ENCODE measurements at places on chromosomes 1 and 21.

GRCh38 chr1:162014202-162014601 is 9.5 kb downstream of the OLFML2B start:
- no peak for DNase-seq

GRCh38 chr1:32928715-32929114 is 27.5 kb upstream of the TMEM54 start:
- no peak for DNase-seq

DNA sequence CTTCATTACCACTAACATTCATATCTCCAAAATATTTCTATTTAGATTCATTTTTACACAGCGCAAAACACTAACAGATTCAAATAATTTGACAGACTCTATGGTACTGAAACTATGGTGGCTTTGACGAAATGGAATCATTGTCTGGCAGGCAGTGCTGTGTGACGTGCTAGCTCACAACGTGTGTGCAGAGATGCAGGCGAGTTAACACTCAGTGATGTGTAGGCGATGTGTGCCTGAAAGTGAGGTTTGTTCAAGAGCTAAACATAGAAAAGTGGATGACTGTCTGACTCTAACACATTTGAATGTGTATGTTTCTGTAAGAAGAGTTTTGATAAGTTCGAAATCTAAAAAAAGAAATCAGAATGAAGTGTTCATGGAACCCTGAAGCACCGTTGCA is 97.7 kb downstream of the RYR2 start:
- DNase-seq: no peak

GRCh38 chr1:67766141-67766978 is 66.9 kb downstream of the GNG12 start:
- DNase-seq: peak; percentile 4

GRCh38 chr1:242426271-242426905 is 98.1 kb downstream of the PLD5 start:
- DNase-seq: no peak

DNA sequence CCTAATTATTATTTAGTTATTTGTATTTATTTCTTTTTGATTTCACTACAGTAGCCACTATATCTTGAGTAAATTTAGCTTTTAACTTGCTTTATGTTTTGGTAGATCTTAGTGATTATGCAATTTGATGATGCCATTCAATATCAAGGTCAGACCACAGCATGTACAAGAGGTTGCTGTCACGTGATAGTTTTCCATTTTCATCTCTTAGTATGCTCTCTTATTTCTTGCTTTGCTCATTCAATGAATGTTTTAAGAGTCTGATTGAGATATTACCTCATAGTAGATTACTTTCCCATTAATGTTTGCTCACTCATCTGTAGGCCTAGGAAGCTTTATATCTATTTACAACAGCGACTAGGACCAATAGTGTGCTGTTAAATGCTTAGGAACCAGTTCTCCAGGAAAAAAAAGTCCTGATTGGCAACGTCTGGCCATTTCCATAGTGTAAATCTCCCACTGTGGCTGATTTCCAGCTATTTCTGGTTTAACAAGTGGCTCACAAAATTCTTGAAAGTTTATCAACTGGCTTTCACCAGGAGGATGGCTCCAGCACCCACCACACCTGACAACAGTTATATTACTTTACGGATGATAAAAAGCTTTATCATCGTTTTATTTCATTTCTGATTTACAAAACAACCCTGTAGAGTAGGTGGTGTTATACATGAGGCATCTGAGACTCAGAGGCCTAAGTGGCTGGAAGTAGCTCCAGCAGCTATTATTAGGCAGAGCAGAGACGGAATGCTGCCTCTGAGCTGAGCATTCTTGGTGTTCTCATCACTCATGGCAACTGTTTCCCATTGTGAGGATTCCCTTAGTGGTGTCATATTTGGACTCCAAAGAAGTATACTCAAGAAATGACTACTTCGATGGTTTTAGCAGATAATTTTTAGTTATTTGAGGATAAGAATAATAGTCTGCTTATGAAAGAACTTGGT is 235.2 kb downstream of the DISC1 start:
- DNase-seq: no peak

- DNase-seq: no peak
These were observed 75.4 kb downstream of the RUNX1 start for GRCh38 chr21:34973685-34974084.

GRCh38 chr1:153333902-153334301 is 14.7 kb downstream of the PGLYRP4 start:
- DNase-seq: no peak

DNA sequence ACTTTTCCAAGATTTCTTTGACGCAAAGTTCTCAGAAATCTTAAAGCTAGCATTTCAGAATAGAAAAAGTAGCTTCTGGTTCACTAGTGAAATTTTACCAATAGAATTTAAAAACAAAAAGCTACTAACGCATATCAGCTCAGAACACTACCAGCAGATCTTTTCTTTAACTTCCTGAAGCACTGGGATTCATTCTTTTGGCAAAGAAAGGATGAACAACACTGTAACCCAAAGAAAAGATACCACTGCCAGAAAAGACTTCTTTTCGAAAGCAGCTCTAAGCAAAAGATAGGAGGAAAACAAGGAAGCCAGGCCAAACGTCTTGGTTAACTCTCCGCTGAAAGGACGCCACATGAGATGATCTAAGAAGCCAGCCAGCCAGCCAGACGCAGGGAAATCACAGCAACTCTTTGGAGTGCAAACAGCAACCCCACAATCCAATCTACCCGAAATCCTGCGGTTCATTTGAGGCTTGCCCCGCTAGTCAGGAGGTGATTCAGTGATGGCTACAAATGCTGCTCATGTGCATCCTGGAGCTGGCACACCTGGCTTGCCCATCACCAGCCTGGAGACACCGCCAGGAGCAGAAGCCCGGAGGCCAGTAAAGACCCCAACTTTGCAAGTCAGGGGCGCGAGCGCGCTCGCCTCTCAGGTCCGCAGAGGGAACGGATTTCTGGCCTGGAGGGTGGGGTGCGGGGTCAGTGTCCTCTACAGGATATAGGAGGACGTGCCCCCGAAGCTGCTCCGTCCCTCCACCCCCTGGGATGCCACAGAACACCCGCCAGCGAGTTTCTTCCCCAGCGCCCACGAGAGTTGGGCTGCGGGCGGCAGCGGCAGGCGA is 812 bp downstream of the NBPF1 start:
- peak; percentile 68 for DNase-seq

GRCh38 chr1:21090463-21090862 is 86.2 kb downstream of the EIF4G3 start:
- DNase-seq: no peak

- DNase-seq: no peak
These were observed 28.4 kb upstream of the CD84 start for GRCh38 chr1:160607672-160608032.

GRCh38 chr21:34970167-34970500 is 79.0 kb downstream of the RUNX1 start:
- DNase-seq: no peak

DNA sequence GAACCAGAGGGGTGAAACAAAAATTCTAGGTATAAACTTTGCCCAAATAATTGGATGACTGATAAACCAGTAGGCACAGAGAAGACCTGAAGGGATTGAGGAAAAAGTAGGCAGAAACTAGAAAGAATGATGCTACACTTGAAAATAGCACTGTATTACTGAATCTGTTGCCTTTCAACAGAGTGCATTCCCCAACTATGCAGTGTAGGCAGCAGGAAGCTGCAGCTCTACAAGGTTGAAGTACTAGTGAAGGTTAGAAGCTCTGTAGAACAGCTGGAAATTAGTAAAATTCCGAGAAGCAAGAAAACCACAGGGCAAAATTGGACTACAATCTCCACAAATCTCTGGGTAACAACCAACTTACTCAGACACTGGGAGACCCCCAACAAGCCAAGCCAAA is 27.4 kb downstream of the ZNF644 start:
- DNase-seq: no peak

DNA sequence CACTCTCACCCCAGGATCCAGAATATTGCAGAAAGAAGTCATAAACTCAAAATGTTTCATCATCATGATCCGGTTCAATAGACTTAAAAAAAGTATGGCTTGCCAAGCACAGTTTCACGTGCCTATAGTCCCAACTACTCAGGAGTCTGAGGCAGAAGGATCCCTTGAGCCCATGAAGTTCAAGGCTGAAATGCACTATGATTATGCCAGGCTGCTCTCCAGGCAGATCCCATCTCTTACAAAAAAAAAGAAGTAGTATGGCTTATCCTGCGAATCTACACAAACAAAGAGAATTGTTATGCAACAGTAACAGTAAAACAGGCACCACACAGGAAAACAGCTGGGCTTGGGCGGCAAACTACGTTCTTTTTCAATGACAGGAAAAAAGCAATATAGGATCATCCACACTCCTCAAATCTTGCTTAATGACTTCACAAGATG is 76.2 kb downstream of the EIF4G3 start:
- no peak for DNase-seq

GRCh38 chr1:3618881-3619671 is 5.7 kb upstream of the TPRG1L start:
- DNase-seq: peak; percentile 84

DNA sequence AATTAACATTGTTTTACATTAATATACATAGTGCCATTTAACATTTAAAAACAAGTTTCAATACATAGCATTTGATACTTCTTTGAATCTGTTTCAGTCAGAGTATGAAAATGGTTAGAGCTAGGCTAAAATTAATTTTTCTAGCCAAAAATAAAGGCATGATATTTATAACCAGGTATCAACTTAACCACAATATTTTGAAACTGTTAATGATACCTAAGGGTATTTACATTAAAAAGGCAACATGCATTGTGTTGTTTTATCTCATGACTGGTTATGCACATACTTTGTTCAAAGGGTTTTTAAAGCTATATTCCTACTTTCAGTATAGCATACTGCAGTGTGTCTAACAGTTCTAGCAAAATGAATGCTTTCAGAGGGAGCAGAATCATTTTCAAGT is 130.0 kb downstream of the HS2ST1 start:
- DNase-seq: no peak

- peak; percentile 71 for DNase-seq
These were observed 38.6 kb upstream of the GPR137B start for GRCh38 chr1:236103646-236104218.

DNA sequence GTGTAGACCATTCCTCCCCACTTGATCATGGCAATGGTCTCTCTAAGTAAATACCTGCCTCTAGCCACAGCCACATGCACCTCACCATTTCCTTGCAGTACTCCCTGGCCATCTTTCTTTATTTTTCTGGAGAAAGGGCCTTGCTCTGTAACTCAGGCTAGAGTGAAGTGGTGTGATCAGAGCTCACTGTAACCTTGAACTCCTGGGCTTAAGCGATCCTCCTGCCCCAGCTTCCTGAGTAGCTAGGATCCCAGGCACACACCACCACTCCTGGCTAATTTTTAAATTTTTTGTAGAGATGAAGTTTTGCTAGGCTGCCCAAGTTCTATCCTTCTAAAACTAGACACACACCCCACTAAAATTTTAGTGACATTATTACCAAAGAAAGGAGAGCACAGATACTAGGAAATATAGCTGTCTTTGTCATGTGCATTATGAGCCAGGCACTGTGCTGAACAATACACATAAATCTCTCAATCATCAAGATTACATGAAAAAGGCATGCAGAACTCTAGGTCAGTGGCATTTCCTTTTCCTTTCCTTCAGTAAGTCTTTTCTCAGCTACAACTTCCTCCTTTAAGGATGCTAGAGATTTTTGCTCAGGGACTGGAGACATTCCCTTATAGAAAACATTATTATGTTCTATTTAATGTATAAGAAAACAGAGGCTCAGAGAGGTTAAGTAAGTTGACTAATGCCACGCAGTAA is 95.0 kb upstream of the SERBP1 start:
- DNase-seq: no peak

- DNase-seq: no peak
These were observed 357.4 kb downstream of the LMX1A start for GRCh38 chr1:164999146-164999545.

DNA sequence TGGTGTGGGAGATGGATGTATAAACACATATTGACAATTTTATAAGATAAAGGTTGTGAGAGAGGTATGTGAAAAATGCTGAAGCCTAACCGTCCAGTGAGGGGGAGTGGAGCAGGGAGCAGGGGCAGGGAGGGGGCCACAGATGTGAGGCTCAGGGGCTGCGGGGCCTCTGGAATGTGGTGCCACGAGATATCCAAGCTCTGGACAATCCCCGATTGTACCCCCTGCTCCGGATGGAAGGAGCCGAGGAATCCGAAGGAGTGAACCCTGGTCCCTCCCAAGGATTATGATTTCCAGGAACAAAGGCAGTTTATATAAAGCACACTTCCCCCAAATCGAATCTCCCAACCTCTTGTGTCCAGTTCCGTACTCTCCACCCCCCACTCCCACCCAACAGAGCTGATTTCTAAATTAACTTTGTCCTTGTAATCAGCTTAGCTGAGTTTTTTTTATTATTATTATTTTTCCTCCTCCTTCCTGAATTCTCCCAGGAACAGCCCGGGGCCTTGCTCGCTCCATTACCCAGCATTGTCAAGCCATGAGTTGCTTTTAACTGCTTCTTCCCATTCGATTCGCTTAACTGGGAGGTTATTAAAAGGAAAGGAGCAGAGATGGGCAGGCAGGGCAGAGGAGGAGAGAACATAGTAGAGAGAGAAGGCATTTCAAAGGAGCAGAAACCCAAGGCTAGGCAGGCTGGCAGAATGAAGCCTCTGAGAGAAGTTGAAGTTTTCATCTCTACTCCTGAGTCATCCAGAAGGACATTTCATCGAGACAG is 9.4 kb downstream of the KIRREL1 start:
- DNase-seq: no peak

- DNase-seq: no peak
These were observed 212.3 kb downstream of the HHIPL2 start for GRCh38 chr1:222335586-222335985.

DNA sequence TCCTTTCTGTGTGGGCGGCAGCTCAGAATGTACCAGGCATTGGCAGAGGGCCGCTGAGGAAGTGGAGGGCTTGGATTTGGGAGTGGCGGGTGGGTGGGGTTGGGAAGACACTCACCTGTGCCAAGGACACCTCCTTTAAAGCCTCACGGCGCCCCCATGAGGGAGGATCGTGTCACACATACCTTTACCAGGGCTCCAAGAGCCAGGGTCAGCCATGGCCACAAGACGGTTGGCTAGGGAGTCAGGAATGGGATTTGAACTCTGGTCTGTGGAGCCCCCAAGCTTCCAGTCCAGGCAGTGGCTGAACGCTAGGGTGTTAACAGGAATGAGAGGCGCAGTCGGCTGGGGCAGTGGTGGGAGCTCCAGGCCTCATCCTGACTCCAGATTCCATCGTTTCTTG is 4.6 kb downstream of the NBL1 start:
- no peak for DNase-seq

GRCh38 chr1:108028841-108029388 is 63.9 kb upstream of the VAV3 start:
- no peak for DNase-seq

GRCh38 chr21:35517865-35518264 is 468.8 kb upstream of the RUNX1 start:
- DNase-seq: no peak

Data from cerebellum (tissue), 4 donors.